NCI-H187 treated with DMSO at 0.1 percent for 48 hours (cell line): ENCODE measurements at places on chromosomes 13 and 19.

DNA sequence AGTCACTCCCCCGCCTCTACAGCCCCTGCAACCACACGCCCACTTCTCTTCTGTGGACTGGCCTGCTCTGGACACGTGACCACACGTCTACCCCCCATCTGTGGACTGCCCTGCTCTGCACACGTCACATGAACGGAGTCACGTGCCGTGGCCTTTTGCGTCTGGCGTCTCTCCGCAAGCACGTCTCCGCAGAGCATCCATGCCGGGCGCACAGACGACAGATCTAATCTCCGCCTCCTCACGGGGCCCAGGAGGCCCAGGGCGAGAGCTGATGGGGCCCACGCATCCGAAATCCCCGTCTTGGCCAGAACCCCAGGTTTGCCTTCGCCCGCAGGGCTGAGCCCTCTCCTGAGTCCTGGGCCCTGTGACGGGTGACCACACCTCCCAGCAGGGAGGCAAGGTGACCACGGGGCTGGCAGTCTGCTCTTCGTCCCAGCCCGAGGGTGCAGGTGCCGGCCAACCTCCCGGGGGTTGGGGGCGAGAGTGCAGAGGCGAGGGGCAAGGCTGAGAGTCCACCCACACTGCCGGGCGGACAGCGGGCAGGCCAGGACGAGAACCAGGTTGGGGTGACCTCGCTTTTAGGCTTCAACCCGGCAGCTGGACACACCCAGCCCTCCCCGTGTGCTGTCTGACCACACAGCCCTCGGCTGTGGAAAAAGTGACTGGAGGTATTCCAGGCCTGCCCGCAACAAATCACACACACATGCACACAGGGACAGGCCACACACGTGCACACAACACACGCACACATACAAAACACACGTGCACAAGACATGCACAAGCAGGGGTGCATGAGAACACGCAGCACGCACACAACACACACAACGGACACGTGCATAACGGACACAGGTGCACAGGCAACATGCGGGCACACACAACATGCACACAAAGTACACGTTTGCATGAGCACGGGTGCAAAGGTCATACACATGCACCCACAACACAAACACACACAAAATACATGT, 3.9 kb downstream of the SBNO2 start:
- DNase-seq: no peak

DNA sequence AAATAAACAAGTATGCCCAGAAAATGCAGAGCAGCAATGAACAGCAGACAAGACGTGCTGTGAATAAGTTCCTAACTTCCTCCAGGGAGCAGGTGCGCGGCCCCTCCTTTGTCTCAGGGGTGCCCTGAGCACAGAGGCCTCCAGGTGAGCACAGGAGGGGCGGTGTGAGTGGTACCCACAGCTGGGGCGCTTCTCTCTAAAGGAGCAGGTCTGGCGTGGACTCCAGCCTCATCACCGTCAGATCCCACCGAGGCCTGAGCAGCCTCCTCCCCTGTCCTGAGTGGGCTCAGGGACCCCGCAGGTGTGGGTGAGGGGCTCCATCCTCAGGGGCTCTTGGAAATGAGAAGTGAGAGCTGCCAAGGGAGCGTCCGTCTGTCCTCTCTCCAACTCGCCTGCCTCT, 3.2 kb downstream of the LILRA5 start:
- no peak for DNase-seq

- no peak for DNase-seq
These were observed 31.2 kb downstream of the NLRP12 start for GRCh38 chr19:53792721-53793433.

DNA sequence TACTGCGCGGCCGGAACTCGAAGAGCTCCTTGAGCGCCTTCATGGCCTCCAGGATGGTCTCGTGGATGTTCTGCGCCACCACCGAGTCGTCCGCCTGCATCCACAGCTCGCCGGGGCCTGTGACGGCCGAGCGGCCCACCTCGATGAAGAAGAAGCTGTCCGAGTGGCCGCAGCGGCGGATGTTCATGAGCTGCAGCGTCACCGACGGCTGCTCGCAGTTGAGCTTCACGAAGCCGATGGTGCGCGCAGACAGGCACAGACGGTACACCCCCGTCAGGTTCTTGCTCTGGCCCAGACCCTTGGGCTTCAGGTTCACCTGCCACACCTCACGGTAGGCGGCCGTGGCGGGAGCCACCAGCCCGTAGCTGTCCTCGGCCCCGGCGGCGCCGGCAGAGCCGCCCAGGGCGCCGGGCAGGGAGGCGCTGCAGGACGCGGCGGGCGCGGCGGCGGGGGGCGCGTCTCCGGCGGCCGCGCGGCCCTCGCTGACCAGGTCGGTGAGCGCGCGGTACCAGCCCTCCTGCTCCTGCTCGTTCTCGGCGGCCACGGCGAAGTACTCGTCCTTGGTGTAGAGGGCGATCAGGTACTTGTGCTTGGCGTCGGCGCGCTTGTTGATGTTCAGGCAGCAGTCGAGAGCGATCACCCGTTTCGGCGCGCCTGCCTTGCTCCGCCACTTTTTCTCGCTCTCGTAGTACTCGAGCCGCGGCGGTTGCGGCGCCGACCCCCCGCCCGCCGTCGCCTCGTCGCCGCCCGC, 1.1 kb downstream of the IRS2 start:
- DNase-seq: no peak

DNA sequence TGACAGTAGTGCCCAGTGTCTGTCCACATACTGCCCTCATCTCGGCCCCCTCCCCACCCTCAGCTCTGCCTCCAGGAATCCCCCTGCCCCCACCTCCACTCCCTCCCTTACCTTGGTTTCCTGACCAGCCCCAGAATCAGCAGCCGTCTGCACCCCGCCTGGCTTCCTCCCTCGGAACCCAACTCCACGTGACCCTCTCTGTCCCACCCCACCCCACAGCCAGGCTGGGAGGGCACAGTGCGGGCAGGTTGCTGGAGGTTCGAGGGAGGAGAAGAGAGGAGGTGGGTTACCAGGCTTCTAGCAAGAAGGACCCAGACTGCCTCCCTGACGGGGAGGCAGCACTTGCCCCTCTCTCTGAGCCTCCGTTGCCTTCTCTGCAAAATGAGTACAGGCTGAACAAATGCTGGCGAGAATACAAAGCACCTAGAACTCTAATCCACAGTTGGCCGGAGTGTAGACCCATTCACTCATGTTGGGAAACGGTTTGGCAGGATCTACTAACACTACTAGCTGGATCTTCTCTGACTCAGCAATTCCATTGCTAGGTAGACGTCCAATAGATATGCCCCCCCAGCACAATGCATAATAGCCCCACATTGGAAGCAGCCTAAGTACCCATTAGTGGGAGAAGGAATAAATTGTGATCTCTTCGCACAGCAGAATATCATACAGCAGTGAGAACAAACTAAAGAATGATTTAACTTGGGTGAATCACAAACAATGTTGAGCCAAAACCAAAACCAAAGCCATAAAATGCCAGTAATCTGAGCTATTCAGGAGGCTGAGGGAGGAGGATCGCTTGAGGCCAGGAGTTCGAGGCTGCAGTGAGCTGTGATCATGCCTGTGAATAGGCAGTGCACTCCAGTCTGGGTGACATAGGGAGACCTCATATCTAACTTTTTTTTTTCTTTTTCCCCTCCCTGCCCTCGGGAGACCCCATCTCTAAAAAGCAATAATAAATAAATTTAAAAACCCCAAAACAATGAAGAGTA, at the start of gene RASAL3:
TSS of gene RASAL3 (minus strand) at position 151 of the 992 bp plus-strand sequence. CDS start 186 bp downstream, outside the sequence.
- DNase-seq: no peak

- DNase-seq: no peak
These were observed 802 bp downstream of the BCAM start for GRCh38 chr19:44809577-44810233.
